Activated CD4-positive, alpha-beta T cell treated with anti-CD3 and anti-CD28 coated beads, Interleukin-2, amount 10 ng/mL, durations not matched to agents 24 days and 14 days (primary cell): ENCODE measurements at places on chromosomes 7 and 10. TPM values are rescaled to one million over a fixed set of nuclear protein-coding genes. Genes with fewer than 3 reads are reported as not detected.

Gene SLC25A40
- 43.3 and 51.0 TPM in 2 replicates for total RNA-seq

Gene CDK5
- total RNA-seq: 26.5 and 26.8 TPM in 2 replicates

Gene TCAF1
- 12.6 and 13.5 TPM in 2 replicates for total RNA-seq

- H3K36me3 ChIP-seq: no peaks in the 10 kb centered on the region
- no peaks in the 10 kb centered on the region for H3K4me1 ChIP-seq
- H3K27ac ChIP-seq: no peak overlapping the region
- DNase-seq: no peak
These were observed 898.6 kb downstream of the LRMDA start for GRCh38 chr10:76329891-76330575.

DNA sequence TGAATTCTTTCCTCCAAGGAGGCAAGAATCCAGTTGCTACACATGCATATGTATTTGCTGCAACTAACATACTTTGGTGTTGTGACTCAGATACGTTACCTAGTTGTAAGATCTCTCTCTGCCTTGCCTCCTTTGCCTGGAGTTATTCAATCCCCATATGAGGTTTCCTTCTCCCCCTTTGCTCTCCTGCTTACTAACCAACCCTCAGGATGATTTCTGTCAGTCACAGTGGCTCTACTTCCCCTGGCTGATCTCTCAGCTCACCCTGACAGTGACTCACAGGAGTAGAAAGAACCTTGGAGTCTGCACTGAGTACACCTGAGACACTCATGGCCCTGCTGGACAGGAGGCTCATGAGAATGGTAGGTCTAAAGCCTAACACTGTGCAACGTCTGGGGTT is 92.0 kb downstream of the TMEM106B start:
- peaks cover 4% of the 10 kb centered on the region for H3K27me3 ChIP-seq
- DNase-seq: no peak
- H3K4me3 ChIP-seq: no peak overlapping the region
- H3K36me3 ChIP-seq: no peaks in the 10 kb centered on the region
- H3K4me1 ChIP-seq: no peaks in the 10 kb centered on the region
- no peak overlapping the region for H3K27ac ChIP-seq

GRCh38 chr10:116450861-116451260 is 23.2 kb downstream of the PNLIPRP3 start:
- no peaks in the 10 kb centered on the region for H3K4me1 ChIP-seq
- H3K36me3 ChIP-seq: no peaks in the 10 kb centered on the region
- no peak overlapping the region for H3K27ac ChIP-seq
- no peak overlapping the region for H3K4me3 ChIP-seq
- no peak for DNase-seq

DNA sequence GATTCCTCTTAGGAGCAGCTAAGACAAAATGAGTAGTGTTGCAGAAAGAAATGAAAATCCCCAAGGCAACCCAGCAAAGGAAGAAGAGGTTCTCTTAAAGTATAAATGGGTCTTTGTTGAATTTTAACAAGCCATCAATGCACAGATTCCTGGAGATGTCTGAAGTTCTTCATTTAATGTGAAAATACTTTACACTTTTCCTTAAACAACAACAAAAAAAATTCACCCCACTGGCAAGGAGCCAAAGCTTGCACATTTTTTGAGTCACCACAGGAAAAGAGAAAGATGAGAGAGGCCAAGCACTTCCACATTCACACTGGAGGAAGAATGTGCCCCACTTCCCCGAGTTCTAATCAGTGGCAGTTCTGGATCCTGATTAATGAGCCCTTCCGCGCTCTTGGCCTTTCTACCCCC is 286.4 kb upstream of the MEOX2 start:
- no peaks in the 10 kb centered on the region for H3K36me3 ChIP-seq
- DNase-seq: no peak
- H3K4me3 ChIP-seq: no peak overlapping the region
- H3K27ac ChIP-seq: no peak overlapping the region

DNA sequence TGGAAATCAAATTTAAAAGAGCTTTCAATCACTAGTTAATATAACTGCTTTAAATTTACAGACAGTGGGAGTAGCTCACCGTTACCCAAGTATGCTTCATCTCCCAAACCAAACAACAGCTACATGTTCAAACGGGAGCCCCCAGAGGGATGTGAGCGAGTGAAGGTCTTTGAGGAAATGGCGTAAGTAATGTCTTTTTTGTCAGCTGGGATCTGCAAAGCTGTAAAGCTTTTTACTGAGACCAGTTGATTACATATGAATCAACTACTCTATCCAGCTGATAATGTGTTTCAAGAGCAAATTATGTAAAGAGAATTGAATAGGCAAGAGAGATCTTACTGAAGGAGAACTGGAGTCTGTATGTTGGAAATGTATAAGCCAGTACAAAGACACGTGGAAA is 116.2 kb downstream of the GLCCI1 start:
- H3K4me3 ChIP-seq: no peak overlapping the region
- H3K27me3 ChIP-seq: no peaks in the 10 kb centered on the region
- no peak overlapping the region for H3K27ac ChIP-seq
- peaks cover 26% of the 10 kb centered on the region for H3K36me3 ChIP-seq

- no peaks in the 10 kb centered on the region for H3K36me3 ChIP-seq
- no peaks in the 10 kb centered on the region for H3K4me1 ChIP-seq
- no peak overlapping the region for H3K27ac ChIP-seq
These were observed 115.2 kb upstream of the FGFR2 start for GRCh38 chr10:121713486-121713885.
